WTC11 (cell line): ENCODE measurements at places on chromosomes 2 and 18.

DNA sequence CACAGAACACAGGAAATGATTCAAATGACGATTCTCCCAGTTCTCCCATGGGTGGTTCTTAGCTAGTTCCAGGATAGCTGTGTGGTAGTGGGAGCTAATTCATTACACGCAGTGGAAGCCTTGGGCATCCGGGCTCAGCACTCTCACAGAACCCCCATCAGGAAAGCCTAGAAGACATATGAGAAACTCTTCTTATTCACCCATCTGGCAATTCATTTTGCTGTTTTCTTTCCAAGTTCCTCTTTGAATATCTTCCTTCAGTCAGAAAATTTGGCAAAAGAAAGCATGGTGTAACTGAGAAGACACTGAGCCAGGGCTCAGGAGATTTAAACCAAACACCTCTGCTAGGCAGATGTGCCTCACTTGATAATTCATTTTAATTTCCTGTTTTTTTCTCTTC is 85.2 kb upstream of the FN1 start:
- DNase-seq = no peak

DNA sequence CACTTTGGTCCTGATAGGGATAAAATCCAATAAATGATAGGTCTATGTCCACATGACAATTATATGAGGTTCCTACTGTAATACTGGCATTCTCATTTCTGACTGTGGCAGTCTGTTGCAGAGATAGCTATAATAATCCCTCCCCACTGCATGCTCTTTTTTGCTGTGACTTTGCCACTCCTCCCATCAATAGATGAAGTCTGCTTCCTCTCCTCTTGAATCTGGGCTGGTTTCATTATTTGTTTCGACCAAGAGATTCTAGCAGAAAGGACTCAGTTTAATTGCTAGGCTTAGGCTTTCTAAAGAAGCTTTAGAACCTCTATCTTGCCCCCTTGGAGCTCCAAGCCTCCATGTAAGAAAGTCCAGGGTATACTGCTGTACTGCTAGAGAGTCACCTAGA is 23.3 kb upstream of the CREB1 start:
- no peak for DNase-seq

- DNase-seq = no peak
These were observed 601.5 kb upstream of the GCFC2 start for GRCh38 chr2:76312236-76312635.

DNA sequence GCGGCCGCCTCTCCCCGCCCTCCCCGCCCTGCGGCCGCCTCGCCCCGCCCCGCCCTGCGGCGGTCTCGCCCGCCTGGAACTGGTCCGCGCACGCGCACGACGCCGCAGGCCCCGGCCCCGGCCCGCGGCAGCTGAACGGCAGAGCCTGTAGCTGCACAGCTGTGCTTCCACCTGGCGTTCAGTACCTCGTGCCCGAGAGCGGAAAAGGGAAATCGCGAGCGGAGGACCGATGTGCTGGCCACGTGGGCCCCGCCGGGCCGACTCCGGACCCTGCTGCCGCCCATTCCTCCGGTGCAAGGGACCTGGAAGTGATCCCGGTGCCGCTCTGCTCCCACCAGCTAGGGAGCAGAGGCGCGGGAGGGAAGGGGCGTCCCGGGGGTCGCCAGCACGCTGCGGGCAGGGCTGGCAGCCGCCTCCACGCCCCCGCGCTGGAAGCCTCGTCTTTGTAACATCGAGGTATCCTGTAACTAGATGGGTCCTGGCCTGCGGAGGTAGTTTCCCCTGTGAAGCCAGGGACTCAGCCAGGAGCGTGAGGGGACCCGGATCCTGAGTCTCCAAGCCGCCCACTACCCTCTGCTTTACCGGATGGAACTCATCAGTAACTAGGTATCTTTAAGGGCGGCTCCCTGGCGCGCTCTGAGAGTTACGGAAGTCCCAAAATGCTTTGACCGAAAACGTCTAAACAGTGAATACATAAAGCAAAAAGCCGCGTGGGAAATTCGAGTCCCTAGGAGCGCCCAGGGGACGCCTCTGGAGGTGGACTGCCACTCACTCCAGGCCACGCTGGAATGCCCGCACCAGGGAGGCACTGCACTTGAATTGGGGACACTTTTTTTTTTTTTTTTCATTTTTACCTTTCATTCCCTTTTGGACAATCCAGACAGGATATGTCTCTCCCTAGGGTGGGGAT is 704 bp upstream of the ODC1 start:
- DNase-seq = peak; percentile 87

DNA sequence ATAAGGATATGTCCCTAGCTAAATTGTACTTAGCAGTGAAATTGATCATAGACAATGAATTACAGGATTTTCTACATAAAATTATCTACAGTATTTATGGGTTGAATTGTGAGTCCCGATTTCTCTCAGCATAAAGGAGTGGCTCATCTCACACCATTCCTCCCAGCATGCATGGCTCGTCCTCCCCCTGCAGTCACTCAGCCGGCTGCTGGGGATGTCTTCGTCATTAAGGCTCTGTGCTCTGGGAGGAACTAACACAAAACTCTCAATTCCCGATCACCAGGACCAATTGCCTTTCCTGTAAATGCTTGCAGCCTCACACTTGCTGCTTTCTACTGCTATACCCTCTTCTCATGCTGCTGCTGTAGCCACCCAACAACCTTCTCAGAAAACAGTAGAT is 75.9 kb downstream of the TXNL1 start:
- DNase-seq = no peak

DNA sequence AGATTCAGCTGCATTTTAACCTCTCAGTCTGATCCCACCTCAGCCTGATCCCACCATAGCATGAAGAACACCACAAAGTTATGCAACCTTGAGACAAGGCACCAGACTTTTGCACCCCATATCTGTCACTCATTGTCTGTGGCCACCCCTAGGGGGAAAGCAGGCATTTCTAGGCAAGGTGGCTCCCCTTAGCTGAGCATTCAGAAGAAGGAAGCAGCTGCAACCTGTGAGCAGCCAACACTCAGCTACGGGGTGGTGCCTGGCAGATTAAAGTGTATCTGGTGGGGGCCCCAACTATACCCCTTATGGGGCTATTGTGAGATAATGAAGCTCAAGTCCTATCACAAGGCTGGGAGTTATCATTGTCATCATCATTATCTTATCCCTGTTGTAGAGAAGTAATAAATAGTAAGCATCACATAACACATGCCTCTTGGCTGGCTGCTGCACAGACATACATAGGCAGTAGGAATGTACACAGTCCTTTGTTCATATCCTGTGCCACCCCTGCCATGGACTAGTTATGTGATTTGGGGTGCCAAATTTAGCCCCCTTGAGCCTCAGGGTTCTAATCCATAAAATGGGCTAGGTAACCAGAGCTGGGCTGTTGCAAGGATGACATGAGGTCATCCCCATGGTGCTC is 20.6 kb upstream of the TMEM163 start:
- DNase-seq = no peak

GRCh38 chr2:118520246-118520645 is 327.2 kb downstream of the EN1 start:
- no peak for DNase-seq

DNA sequence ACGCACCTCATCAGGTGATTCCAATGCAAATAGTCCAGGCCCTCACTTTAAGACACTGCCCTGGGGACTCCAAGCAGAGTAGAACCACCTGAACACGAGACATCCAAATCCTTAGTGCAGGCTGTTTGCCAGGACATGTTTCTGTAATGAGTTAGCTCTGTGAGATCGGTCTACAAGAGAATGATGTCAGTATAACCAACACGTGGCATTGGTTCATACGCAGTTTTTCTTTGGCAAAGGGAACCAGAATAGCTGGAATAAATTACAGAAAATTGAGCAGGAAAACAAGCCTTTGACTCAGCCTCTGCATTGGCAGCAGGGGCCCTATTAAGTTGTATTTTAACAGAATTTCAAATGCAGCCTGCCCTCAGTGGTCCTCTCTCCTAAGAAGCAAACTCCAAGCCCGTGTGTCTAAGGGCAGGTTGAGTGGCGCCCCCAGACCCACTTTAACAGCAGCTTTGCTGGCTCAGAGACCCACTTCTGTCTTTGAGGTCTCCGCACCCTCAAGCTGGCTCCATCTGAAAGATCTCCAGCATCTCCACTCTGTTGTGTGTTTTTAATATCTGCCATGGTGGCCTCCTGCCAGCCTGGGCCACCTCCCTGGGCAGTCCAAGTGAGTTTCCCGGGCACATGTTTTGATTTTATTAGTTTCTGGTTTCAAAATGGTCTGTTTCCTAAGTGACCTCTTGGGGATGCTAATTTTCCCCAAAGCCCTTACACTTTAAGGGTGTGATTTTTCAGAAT is 61.3 kb downstream of the ALPK2 start:
- no peak for DNase-seq

GRCh38 chr2:207933396-207934065 is 91.8 kb downstream of the PLEKHM3 start:
- no peak for DNase-seq

DNA sequence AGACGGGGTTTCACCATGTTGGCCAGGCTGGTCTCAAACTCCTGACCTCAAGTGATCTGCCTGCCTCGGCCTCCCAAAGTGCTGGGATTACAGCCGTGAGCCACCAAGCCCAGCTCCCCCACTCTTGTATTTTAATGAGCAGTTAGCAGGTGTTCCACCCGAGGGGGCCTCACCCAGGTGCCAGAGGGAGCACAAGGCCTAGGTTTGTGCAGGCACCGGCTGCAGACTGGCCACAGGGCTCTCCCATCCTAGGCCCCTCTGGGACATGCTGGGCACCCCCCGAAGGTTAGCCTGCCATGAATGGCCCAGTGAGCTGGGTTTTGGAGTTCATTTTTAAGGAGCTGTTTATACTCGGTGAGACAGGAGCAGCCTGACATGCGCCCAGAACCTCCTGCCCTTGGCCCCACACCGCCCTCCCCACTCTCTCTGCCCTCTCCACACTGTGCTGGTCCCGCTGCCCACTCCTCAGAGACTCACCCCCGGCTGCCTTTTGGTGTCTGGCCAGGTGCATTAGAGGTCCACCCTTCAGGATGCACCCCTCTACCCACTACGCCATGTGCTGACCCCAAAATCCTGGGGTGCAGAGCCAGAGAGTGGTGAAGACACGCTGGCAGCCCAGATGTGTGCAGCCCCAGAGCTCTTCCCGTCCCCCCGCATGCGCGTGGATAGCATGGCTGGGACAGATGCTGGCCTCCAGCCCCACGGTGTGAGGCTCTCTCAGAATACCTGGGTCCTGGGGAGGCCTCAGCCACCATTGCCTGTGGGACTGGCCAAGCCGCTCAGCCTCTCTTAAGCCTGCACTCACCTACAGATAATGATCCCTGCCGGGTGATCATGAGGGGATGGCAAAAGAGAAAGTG is 11.2 kb upstream of the KLF11 start:
- DNase-seq = no peak

DNA sequence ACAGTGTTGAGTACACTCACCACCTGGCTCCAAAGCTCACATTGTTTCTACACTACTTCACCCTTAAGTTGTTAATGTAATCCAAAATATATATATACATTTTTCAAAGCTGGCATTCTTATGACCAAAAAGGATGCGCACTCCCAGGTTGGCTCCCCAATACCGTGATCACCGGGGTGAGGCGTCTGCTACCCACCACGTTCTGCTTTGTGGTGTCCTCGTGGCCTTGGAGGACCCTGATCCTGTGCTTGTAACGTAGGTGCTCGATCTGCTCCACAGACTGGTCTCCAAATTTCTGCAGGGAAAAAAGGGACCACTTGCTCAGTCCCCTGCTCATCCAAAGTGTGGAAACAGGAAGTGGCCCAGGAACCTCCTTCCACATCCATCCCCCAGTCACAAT is 25.8 kb downstream of the RPL31 start:
- DNase-seq = no peak

GRCh38 chr2:96139181-96139758 is 968 bp upstream of the ASTL start:
- no peak for DNase-seq

DNA sequence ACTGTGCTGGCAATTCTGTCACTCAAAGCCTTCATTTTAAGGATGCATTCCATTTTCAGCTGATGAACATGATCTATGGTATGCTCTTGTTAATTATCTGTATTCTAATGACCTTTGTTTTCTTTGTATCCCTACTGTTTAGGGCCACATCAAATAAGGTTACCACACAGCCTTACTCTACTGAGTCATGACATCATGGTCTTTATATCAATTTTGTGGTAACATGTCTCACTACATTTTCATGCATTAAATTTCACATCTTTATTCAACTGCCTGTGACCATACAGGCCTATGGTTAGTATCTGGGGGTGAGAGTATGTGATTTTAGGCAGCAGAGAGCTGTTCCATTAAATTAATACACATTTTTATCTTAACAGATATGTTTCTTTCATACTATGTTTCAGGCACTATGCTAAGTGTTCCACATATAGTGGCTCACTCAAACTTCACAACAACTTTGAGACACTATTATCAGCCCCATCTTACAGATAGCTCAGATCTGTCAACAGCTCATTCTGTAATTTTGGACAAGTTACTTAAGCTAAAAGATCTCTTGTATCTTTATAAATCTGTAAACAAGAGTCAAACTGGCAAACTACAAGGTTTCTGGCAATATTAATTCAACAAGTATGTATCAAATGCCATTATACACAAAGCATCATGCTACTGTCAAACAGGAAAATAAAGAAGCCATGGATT is 18.0 kb downstream of the LRPPRC start:
- no peak for DNase-seq

GRCh38 chr2:98607741-98608115 is 584 bp downstream of the COA5 start:
- DNase-seq = no peak

DNA sequence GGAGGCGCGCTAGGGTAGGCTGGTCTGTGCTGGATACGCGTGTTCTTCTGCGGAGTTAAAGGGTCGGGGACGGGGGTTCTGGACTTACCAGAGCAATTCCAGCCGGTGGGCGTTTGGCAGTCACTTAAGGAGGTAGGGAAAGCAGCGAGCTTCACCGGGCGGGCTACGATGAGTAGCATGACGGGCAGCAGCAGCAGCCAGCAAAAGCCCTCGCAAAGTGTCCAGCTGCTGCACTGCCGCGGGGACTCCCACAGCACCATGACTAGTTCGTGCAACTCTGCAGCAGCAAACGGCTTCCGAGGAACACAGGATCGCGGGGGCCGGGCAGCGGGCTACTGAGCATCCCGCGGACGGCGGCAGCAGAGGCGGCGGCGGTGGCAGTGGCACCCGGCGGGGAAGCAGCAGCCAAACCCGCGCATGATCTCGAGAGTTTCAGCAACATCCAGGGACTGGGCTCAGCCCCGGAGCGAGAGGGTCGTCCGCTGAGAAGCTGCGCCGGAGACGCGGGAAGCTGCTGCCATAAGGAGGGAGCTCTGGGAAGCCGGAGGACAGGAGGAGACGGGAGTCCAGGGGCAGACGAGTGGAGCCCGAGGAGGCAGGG is 368 bp downstream of the TMEFF2 start:
- peak; percentile 14 for DNase-seq

- no peak for DNase-seq
These were observed 152.2 kb downstream of the KCNH7 start for GRCh38 chr2:162686336-162686735.

GRCh38 chr2:169526451-169526850 is 16.9 kb downstream of the KLHL41 start:
- no peak for DNase-seq

GRCh38 chr2:144230033-144230432 is 289.9 kb downstream of the ZEB2 start:
- no peak for DNase-seq

- DNase-seq = no peak
These were observed 144.1 kb downstream of the ZFP36L2 start for GRCh38 chr2:43082111-43082894.

- DNase-seq = peak; percentile 16
These were observed 293.7 kb downstream of the NYAP2 start for GRCh38 chr2:225693259-225693658.
